ENCODE measurements at places on chromosomes 5 and 9.

- DNase-seq: no peak
Measured at GRCh38 chr5:135007749-135008363, 26.2 kb downstream of the PITX1 start.

- DNase-seq: no peak
Measured at GRCh38 chr5:106392766-106393165, 1278.0 kb downstream of the EFNA5 start.

- no peak for DNase-seq
Measured at GRCh38 chr5:136032564-136032963, 3.8 kb downstream of the TGFBI start.

- DNase-seq: no peak
Measured at GRCh38 chr9:129572052-129572425, 48.9 kb downstream of the C9orf50 start.

DNA sequence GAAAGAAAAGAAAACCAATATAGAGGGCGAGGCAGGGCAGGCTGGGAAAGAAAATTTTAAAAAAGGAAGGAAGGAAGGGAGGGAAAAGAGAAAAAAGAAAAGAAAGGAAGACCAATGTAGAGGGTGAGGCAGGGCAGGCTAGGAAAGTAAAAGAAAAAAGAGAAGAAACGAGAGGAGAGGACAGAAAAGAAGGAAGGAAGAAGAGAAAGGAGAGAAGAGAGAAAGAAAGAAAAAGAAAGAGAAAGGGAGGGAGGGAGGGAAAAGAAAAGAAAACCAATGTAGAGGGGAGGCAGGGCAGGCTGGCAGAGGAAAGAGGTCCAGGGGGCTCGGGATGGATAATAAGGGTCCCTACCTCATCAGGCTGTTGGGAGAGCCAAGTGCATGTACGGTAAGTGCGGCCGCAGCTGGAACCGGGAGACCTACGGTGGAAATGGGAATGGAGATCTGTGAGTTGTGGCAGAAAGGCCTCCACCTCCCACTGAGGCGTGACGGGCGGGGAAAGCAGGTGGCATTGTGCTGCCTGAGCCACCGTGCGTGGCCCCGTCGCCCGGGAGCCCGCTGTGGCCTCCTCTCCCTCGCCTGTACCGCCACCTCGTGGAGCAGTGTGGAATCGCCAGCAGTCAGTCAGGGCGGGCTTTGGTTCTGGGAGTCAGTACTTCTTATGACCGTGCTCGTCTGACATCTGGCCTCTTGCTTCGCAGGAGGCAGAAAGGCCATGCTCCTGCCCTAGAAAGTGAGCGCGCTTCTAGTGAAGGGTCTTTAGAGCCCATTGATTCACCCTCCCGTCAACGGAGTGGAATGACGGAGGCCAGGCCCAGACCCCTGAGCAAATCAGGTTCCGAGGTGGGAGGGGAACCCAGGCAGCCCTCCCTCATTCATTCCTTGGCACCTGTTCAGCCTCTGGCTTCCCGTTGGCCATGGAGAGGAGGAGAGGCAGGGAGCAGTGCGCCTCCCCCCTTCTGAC lies 10.4 kb upstream of the NHP2 start:
- peak; percentile 86 for DNase-seq

- DNase-seq: no peak
Measured at GRCh38 chr5:39121315-39121714, 47.1 kb upstream of the RICTOR start.

- no peak for DNase-seq
Measured at GRCh38 chr5:51433052-51433710, 49.9 kb downstream of the ISL1 start.

DNA sequence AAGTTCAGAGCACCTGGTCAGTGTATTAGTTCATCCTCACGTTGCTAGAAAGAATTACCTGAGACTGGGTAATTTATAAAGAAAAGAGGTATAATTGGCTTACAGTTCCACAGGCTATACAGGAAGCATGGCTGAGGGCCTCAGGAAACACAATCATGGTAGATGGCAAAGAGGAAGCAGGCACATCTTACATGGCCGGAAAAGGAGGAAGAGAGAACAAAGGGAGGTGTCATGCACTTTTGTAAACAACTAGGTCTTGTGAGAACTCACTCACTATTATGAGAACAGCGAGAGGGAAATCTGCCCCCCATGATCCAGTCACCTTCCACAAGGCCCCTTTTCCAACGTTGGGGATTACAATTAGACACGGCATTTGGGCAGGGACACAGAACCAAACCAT lies 28.8 kb upstream of the CAVIN4 start:
- no peak for DNase-seq

DNA sequence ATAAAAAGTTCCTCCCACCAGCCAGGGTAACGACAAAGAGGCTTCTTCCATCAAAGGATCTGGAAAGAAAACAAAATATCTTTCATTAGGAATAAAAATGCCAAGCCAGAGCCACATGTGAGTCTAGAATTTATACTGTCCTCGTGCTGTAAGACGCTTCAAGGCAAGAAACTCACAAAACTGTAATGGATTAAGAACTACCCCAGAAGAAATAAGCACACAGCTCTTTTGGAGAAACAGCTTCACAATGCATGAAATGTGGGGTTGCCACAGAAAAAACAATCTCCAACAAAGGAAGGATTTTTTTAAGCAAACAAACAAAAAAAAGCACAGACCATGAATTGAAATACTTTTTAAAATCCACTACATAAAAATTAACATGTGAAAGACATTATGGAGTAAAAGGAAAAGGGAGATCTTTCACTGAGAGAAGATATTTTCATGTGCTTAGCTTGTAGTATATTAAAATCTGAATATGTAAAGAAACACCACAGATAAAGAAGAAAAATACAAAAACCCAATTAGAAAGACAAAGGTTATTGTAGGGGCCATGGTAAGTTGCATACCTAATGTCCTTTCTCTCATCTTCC lies 140.5 kb upstream of the NFIL3 start:
- DNase-seq: no peak

GRCh38 chr5:96146675-96147074 lies 185.0 kb upstream of the ELL2 start:
- DNase-seq: no peak

DNA sequence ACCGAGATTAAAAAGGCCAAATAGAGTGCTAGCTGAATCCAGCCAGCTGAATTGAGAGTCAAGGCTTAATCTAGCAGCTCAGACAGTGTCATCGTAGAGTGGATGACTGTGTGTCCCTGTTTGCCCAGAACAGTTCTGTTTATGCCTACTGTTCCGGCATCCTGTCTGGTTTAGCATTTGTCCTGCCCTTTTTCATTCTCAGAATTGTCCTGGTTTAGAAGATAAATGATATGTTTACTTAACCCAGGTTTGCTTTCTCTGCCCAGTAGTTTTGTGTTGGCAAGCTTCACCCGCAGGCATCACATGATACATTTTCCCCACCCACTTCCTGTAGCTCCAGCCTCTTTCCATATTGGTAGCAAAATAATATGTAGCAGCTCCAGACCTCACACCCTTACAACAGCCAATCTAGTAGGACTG lies 41.3 kb upstream of the ZSWIM6 start:
- DNase-seq: no peak

GRCh38 chr9:130770679-130771442 lies 64.2 kb upstream of the ABL1 start:
- no peak for DNase-seq

DNA sequence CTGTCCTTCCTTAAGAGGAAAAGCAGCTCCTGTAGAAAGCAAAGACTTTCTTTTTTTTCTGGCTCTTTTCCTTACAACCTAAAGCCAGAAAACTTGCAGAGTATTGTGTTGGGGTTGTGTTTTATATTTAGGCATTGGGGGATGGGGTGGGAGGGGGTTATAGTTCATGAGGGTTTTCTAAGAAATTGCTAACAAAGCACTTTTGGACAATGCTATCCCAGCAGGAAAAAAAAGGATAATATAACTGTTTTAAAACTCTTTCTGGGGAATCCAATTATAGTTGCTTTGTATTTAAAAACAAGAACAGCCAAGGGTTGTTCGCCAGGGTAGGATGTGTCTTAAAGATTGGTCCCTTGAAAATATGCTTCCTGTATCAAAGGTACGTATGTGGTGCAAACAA lies 42.3 kb downstream of the NR4A3 start:
- no peak for DNase-seq

DNA sequence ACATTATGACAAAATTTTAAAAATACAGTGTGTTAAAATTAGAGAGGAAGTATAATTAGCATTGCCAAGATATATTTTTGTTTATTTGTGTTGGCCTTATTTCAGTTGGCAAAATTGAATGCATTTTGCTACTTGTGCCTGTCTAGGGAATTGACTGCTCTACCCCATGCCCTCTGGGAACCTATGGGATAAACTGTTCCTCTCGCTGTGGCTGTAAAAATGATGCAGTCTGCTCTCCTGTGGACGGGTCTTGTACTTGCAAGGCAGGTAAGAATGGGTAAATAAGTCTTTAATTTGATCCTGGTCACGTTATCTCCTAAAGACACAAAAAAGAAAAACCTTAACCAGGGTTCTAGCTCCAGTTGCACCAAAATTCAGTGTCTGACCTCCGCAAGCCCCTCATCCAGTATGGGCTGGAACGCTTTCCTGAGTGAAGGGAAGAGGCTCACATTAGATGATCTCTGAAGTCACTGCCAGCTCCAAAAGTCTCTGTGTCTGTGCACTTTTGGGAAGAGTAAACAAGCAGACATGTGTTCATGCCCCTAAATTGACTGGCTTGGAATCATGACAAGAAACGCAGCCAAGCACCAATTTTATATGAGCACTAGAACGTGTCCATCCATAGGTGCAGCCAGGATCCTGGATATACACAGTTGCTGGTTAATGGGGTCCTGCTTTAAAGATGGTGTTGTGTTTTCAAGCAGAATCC lies 98.3 kb upstream of the PRRC1 start:
- no peak for DNase-seq

GRCh38 chr9:111926421-111926875 lies 29.8 kb downstream of the UGCG start:
- DNase-seq: peak; percentile 33

- no peak for DNase-seq
Measured at GRCh38 chr5:134138416-134139376, 24.2 kb downstream of the TCF7 start.

DNA sequence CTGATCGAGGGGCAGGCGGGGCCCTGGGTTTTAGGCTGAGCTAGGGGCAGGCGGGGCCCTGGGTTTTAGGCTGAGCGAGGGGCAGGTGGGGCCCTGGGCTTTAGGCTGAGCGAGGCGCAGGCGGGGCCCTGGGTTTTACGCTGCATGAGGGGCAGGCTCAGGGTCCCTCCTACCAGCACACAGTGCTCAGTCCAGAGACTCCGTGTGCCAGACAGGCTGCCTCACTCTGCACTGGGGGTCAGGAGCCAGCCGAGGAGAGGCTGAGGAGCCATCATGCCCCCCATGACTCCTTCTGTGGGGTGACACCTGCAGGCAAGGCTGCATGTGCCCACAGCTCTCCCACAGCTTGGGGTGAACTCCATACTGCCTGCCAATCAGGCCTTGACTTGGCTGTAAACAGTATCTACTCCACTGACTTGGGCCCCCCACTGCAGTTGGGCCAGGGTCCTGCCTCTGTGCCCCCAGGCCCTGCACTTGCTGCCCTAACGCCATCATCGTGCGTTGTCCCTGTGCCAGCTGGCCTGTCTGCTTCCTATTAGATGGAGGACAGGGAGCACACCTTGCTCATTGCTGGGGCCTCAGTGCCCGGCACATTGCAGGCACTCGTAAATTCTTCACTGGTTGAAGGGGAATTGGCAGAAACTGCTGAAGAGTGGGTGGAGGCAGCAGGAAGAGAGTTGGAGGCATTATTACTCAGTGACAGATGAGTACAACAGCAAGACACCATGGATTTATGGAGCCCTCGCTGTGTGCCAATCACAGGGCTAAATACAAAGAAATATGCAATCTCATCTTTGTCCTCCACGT lies 78.6 kb downstream of the AMBP start:
- no peak for DNase-seq

GRCh38 chr9:126643945-126644527 lies 30.3 kb downstream of the LMX1B start:
- no peak for DNase-seq

GRCh38 chr5:132501961-132502931 lies 11.7 kb upstream of the IRF1 start:
- DNase-seq: no peak

DNA sequence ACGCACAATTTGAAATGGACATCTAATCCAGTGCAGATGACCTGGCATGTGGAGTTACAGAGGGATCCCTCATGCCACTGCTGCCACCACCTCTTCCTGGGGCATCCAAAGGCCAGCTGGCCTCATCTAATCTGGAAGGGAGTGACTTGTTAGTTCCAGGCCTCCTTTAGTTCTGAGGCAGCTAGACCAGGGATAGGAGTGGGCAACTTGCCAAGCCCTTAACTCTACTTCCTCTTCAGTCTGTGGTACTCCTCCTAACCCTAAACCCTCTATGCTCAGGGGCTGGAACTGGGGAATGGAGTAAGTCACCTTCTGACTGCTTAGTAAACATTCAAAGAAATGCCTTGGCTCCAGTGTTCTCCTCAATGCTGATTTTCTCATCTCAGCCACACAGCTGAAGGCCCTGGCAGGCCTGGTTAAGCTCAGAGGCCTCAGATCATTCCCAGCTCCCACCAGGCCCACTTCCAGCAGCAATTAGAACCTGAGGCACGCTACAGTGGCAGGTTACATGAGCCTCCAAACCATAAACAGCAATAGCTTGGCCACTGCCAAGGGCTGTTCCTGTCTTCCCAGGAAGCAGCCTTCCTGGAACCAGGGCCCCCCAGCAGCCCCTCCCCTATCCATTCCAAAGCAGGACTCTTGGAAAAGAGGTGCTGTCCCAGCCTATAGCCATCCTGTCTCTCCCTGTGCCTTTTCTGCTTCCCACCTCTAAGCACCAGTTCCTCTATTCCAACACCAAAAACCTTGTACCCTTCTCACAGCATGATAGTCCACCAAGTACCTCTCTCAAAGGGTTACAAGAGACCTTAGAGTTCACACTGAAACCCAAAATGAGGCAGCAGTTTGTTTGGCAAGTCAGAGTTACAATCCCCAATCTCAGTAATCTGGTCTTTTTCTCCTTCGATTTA lies 2.0 kb downstream of the EIF4EBP3 start:
- no peak for DNase-seq

Measured in stimulated activated CD8-positive, alpha-beta memory T cell treated with anti-CD3 and anti-CD28 coated beads, Interleukin-7, amount 100 ng/mL, for 1 hour (primary cell).